NCI-H1930 (cell line): ENCODE measurements at places on chromosomes 11 and 22.

DNA sequence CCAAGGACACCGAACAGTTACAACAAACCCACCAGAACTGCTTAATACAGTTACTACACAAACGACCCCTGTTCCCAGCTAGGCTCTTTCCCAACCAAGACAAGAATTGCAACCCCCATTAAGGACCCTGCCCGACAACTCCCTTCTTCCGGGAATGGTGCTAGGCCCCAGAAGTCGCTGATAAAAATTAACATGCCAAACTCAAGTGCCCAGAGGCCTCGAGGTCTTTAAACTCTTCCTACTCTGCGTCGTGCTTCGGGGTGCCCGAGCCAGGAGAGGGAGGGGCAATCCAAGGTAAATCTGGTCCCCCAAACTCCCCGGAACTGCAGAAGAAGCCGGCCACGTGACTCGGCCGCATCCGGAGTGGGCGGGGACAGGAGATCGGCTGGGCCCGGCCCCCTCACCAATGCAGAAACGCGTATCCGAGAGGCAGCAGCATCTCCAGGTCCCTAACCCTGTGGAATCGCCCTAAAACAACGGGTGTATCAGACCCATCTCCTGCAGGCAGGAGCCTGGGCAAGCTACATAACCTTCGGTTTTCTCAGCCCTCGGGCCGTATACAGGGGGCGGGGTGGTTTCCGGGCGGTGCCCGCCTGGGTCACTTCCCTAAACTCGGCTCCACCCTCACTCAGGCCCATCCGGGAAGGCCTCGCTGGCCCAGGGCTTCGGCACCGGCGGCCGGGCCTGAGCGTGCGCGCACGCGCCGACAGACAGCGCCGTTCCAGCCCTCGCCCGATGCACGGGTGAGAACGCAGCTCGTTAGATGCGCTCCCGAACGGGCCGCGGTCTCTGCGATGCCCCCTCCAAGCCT lies 1.1 kb downstream of the CFL1 start:
- DNase-seq: no peak

DNA sequence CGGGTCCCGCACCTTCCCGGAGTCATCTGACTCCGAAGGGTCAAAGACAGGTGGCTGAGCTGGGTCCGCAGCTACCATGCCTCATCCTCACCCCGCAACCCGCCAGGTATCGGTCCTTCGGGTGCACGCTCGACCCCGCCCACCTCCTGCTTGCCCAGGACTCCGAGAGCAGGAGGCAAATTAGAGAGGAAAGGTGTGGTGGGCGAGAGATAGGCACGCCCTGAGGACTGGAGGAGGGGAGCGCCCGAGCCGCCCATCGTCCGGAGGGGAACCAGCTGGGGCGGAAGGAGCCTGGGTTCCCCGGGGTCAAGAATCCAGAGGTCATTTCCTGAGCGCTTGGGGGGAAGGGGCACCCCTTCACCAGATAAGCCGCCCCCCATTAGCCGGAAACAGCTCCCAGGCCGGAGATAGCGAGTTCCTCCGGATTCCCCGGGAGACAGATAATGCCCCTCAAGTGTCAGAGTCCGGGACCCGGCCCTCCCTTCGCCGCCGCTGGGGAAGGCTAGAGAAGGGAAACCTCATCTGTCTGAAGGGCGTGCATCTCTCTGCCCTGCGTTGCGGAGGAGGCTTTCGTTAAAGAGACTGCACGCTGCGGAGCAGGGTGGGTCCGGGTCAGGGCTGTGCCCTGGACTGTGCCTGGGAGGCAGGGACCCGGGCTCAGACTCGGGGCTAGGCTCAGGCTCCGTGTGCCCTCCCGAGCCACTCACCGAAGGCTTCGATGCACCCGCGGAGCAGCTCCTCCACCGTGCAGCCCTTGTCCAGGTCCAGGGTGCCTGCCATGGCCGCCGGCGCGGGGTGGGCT lies 1.7 kb downstream of the RASGRP2 start:
- no peak for DNase-seq

- DNase-seq: no peak
Observed at GRCh38 chr11:19463976-19464375, 223.2 kb upstream of the E2F8 start.

- no peak for DNase-seq
Observed at GRCh38 chr11:15685306-15685705, 570.6 kb downstream of the INSC start.

DNA sequence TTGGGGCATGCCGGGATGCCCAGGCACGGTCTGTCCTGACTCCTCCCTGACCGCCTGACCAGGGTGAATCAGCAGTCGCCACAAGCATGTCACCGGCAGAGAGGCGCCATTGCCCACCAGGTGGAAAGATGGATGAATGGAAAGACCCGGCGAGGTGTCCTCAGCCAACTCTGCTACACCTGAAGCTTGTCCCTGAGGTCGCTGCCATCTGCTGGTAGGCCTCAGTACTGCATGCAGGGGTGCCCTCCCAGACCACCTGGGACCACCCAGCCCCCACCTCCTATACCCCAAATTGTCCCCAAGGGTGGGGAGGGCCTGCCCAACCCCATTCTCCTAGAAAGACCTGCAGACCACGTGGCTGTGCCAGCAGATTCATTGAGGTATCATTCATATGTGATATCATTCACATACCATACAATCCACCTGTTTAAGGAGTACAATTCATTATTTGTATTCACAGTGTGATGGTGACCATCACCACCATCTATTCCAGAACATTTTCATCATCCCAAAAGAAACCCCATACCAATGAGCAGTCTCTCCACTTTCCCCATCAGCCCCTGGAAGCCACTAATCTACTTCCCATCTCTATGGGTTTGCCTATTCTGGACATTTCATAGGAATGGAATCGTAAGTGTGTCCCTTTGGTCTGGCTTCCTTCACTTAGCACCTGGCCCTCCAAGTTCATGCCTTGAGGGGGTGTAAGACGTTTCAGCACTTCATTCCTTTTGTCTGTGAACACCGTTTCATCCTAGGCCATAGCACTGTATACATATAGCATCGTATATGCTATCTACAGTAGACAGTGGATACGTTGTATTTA lies 17.5 kb downstream of the FGF3 start:
- DNase-seq: peak; percentile 2

- DNase-seq: no peak
Observed at GRCh38 chr11:64216879-64217278, 9.1 kb downstream of the TRPT1 start.

- no peak for DNase-seq
Observed at GRCh38 chr22:47540011-47540410, 777.6 kb downstream of the TBC1D22A start.

GRCh38 chr11:36240173-36240572 lies 49.1 kb downstream of the COMMD9 start:
- DNase-seq: no peak

DNA sequence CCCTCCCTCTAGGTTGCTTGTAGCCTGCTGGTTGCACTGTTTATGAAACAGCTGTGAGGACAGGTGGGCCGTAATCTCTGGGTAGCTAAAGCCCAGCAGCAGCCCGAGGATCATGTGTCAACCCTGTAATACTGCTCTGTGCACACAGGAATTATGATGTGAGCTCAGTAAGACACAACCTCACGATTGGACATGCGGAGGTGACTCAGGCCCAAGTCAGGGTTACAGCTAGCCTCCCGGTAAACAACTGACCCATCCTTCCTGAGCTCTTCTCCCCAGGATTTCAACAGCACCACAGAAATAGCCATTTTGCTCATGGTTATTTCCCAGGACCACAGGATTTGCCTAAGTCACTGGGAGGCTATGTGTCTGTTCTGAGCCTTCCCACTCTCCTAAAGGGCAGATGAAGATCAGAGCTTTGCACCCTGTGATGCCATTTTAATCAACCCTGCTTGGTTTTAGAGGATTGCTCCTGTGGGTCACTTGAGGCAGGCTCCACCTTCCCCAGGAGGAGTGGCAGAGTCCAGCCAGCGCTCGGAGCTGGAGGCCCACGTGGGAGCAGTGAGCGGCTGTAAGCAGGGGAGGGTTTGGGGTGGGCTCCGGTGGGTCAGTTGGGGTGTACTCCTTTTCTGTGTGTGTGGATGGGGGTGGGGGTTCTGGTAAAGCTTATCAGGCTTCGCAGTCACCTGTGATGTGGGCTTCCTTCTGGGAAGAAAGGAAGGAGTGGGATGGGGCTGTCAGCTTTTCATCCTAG lies at the start of gene AMPD3:
Gene AMPD3 (plus strand): TSS at position 387 of the 754 bp plus-strand sequence. CDS start 6,256 bp downstream, outside the sequence.
- DNase-seq: peak; percentile 9

DNA sequence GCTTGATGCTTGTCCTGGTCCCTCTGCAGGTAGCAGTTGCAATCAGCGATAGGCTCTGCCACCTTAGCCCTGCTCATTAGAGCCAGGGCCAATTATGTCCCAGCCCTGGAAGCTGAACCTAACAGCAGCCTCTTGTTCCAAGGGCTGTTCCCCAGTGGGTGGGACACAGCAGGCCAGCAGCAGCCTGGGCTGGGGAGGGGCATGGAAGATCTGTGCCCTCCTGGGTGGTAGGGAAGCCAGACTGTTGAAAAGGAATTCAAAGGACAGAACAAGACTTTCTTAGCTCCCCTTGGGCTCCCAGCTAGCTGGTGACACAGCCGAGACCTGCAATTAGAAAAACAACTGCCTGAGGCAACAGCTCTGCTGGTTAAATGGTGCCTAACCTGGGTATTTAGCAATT lies 17.4 kb downstream of the DRD2 start:
- no peak for DNase-seq

- no peak for DNase-seq
Observed at GRCh38 chr22:32199341-32199740, 5.5 kb downstream of the RFPL2 start.

DNA sequence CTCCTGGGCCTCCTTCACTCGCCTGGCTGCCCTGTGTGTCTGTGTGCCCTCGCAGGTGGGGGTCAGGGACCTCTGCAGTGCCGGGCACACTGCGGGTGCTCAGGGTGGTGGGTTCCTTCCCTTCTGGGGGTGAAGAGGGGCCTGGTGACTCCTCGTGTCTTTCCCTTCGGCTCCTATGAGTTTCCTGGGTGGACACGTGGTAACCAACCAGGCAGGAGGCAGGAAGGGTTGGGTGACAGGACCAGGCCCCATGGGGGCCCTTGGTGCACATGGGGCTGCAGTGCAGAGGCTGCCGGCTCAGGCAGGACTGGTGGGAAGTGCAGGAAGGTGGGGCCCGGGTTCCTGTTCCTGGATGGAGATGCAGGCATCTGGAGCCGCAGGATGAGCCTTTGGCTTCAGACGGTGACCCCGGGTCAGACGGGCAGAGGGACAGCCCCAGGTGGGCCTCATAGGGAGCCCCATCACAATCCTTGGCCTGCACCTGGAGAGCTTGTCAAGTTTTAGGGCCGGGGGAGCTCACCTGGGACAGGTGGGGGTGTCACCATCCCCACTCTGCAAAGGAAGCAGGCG lies 9.6 kb downstream of the FRMD8 start:
- no peak for DNase-seq

DNA sequence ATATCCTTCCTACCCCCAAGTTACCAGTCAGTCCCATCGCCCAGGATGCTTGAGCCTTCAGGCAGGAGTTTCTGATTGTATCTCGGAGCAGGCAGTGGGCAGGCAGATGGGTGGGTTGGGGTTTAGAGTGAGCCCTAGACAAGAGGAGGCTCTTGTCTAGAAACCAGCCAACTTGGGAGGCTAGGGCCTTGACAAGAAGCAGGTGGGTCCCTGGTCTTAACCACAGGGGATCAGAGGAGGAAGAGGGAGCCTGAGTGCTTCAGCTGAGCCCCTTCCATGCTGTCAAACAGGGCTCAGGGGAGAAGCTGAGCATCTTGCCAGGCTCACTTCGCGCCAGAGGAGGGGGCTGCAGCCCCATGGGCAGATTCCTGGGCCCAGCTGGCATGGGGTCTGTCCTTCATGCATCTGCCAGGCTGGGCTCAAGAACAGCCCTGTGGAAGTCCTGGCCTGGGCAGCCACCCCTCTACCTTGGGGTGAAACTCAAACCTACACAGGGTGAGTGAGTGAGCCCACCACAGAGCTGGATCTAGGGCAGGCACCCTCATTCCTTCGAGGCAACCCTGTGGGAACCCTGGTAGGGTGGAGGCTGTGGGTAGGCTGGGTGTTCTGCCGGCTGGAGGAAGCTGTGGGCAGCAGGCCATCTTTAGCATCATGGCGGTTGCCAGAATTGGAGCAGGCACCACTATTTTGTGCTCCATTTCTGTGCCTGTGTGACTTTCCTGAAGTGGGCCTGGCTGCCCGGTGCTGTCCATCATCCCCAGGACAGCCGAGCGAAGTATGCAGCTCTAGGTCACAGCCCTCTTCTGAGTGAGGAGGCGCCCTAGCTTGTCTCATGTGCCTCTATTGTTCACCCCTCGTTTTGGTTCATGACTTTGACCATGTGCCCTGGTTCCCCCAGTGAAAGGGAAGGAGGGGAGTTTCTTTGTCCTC lies 108.1 kb downstream of the MORC2 start:
- no peak for DNase-seq

GRCh38 chr11:3108183-3108721 lies 51.0 kb upstream of the CARS1 start:
- DNase-seq: no peak

GRCh38 chr11:122882857-122883645 lies 492 bp downstream of the JHY start:
- peak; percentile 16 for DNase-seq

DNA sequence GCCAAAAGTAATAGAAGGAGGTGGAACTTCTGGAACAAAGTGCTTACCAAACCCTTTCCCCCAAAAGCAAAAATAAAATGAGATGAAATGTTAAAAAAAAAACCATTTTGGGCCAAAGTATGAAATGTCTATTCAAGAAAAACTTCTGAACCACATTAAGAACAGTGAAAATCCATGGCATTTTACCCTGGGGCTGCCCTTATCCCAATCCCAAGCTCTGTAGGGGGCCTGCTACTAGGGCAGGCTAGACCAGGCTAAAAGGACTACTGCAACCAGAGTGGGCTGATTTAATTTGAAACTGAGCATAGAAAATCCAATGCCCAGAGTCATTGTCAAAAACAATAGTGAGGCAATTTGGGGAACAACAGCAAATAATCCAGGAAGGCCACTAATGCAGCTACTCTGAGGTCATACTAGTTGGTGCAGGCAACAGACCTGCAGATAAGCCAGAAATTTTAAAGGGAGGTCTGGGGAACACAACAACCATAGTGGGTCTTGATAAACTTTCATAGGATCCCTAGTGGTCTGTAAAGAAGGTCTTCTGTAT lies 99.4 kb downstream of the RELT start:
- DNase-seq: no peak

DNA sequence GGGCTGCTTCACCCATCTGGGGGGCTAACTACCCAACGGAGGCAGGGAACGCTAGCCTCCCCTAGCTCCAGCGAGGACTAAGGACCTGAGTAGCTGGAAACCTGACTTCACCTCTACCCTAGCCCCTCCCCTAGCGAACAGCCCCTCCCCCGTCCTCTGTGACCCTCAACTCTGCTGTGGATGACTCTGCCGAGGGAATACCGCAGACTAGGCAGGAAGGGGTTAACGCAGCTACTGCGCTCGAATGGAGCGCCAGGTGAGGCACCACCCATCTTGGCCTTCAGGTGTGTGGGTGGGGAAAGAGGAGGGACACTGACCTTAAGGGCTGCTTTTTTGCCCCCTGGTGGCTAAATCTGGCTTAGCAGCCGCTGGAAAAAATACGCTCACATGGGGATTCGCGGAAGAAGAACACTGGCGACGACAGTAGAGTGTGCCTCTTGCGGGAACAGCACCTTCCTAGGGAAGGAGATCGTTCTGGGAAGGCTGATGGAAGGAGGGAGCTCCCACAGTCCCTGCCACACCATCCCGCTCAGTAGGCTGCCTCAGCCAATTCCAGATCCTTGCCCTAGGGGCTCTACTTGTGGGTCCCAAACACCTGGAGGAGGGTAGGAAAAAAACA lies 4.5 kb upstream of the BCL9L start:
- peak; percentile 85 for DNase-seq

- DNase-seq: no peak
Observed at GRCh38 chr22:39151329-39151975, 1.0 kb downstream of the CBX7 start.

GRCh38 chr11:77208535-77208934 lies 80.5 kb downstream of the MYO7A start:
- DNase-seq: no peak

- DNase-seq: no peak
Observed at GRCh38 chr11:1942558-1943260, 4.4 kb upstream of the MRPL23 start.
